NCI-H187 treated with DMSO at 0.1 percent for 48 hours (cell line): ENCODE measurements at places on chromosomes 2 and 18.

- no peak for DNase-seq
These were observed 21.8 kb downstream of the WDR7 start for GRCh38 chr18:56672981-56673380.

DNA sequence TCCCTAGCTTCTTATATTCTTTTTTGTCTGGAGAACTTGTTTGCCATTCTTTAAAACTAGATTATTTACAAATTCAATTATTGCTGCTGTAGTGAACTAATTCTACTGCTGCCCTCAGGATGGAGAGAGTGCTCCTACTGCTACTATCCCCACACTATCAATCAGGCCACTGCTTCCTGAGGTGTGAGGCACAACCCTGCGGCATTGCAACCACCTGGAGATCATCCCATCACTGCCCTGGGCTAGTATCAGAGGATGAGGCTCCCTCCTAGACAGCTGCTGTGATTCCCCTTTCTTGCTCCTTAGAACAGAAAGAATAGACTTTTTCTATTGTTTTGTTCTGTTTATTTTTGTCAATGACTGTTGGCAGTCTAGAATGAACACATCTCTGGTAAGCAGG lies 146.6 kb downstream of the CDH19 start:
- DNase-seq: no peak

GRCh38 chr2:60641811-60642788 lies 88.6 kb upstream of the BCL11A start:
- DNase-seq: no peak

DNA sequence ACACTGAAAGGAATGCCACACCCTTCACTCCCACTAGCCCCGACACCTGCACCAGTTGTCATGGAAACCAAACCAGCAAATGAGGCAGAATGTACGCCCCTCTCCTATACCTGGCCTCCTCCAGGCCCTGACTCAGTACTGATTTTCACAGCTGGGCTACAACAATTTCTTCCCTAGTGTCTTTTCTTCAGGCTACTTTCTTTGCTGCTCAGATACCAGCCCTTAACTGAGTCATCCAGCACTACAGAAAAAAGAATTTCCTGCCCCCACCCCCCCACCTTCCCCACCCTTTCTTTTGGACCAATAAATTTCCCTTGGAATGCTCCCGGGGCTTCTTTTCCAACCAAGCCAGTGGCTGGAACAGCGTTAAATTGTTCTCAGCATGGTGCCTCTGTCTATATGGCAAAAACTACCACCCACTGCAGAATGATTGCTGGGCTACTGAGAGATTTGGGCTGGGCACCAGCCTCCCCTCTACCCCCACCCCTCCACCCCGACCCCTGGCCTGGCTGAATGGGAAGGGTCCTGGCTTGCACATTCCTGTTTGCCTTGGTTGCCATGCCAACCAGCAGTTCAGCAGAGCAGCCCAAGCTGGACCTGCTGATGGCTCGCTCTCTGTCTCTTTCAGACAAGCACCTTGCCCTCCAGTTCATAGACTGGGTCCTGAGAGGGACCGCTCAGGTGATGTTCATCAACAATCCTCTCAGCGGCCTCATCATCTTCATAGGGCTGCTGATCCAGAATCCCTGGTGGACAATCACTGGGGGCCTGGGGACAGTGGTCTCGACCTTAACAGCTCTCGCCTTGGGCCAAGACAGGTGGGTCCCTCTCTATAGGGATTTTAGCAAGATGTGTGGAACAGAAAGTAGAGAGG lies 11.3 kb downstream of the SLC14A2 start:
- no peak for DNase-seq

DNA sequence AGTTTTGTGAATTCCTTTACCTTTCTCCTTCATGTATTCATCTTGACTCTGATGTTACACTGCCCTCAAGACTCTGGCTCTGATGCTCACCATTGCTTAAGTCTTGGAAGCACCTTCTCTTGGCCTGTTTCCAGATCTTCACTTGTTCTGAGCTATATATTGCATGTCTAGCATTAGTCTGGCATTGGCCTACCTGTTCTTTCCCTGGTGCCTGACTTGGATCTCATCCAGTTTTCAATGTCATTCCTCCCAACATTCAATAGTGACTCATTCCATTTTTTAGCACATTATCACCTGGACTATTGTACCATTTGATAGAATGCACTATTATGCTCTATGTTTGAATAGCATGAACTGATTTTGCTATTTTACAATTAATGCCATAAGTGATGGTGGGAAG lies 127.3 kb upstream of the NYAP2 start:
- no peak for DNase-seq

DNA sequence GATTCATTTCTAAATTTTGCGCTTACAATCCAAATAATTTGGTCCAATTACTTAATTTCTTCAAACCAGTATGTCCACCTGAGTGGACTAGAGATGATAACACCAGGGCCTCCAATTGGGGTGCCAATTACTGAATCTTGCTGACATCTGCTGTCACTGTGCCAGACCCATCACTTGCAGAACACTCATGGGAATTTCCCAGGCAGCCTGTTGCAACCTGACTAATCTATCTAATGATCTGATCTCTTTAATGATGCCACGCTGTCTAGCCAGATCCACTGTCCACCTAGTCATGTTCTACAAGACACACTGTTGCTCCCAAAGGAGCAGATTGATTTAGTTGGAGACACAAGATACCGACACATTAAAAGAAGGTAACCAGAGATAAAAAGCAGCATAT lies 11.8 kb upstream of the LRP1B start:
- DNase-seq: no peak

DNA sequence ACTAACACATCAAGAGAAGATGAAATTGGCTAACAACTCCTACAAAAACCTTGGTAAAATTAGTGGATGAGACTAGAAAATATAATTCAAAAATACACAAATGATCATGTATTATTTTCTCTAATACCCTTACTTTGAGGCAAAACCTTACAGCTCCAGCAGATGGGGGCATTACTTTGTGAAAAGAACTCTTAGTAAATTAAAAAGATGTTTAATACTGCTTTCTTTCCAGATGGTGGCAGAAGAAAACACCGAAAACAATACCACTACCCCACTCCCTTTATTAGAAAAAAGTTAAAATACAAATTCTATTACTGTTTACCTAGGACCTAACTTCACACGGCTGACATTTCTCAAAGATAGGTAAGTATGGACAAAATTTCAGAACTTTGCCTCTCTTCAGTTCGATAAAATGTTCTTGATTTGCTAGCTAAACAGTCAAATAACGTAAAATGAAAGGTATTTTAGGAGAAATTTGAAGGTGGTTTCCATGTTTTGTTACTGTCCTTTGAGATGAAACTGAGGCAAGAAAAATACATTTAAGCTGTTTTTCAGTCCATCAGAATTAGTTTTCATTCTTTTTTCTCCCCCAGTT lies 30.6 kb downstream of the ORC4 start:
- no peak for DNase-seq

DNA sequence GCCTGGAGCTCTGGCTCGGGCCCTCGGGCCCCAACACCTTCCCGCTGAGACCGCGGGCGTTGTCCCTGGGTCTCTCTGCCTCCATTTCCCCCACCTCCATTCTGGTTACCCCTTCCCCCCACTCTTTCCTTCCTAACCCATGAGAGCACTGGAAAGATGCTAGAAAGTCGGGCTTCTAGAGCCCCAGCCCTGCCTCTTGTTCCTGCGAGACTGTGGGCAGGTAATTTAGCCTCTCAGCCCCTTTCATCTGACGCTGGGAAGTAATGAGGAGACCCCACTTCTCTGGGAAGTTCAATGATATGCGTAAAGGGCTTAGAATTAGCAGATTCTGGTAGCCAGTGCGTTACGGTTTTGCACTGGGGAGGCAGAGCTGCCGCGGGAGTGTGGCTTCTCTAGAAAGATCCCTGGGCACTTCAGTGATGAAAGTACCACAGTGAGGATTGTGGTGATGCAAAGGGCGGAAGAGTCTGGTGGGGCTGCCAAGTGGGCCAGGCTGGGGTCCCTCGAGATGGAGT lies 16.2 kb upstream of the ECEL1 start:
- DNase-seq: no peak

- no peak for DNase-seq
These were observed 375.5 kb downstream of the PTH2R start for GRCh38 chr2:208782097-208782496.

DNA sequence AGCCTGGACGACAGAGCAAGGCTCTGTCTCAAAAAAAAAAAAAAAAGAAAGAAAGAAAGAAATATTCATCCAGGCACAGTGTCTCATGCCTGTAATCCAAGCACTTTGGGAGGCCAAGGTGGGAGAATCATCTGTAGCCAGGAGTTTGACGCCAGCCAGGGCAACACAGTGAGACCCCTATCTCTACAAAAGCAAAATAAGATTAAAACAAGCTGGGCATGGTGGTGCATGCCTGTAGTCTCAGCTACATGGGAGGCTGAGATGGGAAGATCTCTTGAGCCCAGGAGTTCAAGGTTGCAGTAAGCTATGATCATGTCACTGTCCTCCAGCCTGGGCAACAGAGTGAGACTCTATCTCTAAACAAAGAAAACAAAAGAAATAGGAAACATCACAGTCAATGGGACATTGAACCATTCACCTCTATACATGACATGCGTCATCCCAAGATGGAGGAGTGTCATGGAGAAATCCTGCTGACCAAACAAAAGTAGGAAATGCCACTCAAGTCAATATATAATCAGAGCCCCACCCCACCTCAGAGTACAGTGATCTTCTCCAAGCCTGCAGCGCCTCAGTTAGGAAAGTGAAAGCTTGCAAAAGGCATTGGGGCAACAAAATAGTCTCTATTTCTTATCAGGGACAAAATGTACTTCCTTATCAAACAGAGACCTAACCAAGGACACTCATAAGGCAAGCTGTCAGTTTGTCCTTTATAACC lies 9.8 kb downstream of the FEV start:
- no peak for DNase-seq

GRCh38 chr2:147082850-147083522 lies 761.8 kb upstream of the ACVR2A start:
- DNase-seq: no peak

DNA sequence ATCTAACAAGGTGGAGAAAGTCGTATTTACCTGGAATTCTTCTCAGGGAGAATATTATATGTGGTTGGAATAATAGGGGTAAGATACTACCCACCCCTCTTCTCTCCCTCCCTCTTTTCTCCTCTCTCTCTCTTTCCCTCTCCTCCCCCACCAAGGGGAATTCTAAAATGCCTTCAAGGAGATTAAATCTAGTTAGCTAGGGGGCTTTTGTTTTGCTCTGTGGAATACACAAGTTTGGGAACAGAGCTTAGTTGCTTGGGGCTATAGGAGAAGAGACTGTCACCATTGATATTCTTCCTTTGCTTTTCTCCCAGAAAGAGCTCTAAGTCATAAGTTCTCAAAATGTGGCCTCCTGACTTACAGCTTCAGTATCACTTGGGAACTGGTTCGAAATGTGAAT lies 34.5 kb downstream of the TAF1B start:
- no peak for DNase-seq

- DNase-seq: no peak
These were observed 16.6 kb downstream of the MAP4K4 start for GRCh38 chr2:101714118-101714517.

DNA sequence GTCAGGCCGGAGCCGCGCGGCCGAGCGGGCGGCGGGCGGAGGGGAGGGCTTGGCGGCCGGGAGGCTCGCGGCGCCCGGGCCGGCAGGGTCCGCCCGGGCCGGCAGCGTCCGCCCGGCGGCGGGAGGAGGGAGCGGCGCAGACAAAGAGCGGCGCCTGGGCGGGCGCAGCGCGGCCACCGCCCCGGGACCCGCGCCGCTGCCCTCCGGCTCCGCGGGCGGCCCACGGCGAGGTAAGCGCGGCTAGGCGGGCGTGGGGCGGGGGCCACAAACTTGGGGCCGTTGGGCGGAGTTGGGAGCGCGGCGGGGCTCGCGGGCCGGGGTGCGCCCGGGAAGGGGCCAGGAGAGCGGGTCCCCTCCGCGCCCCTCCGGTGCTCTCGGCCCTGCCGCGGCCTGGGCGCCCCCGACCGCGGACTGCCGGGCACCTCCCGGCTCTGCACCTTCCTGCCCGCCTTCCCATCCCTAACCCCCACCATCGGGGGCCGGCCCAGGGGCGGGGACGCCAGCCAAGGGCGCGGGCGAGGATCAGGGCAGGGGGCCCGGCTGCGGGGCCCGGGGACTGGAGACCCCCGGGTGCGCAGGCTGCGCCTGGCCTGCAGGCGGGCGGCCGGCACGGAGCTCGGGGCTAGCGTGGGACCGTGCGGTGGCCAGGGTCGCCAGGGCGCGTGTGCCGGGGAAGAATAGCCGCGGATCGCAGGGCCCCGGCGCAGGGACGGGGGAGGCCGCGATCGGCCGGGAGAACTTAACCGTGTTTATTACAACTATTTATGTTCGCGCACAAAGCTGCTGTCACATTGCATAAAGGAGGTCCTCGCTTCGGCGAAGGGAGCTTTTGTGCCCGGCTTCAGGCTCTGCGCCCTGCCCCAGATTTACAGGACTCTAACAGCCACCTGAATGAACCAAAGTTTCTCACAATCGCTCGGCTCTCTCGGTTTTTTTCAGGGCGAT lies at the start of gene NCK2:
Gene NCK2, plus strand, starts transcription at position 4 of the 945 bp plus-strand sequence. CDS start 110,152 bp downstream, outside the sequence.
- DNase-seq: no peak

- DNase-seq: no peak
These were observed 235.4 kb downstream of the TXNL1 start for GRCh38 chr18:56402872-56403516.

DNA sequence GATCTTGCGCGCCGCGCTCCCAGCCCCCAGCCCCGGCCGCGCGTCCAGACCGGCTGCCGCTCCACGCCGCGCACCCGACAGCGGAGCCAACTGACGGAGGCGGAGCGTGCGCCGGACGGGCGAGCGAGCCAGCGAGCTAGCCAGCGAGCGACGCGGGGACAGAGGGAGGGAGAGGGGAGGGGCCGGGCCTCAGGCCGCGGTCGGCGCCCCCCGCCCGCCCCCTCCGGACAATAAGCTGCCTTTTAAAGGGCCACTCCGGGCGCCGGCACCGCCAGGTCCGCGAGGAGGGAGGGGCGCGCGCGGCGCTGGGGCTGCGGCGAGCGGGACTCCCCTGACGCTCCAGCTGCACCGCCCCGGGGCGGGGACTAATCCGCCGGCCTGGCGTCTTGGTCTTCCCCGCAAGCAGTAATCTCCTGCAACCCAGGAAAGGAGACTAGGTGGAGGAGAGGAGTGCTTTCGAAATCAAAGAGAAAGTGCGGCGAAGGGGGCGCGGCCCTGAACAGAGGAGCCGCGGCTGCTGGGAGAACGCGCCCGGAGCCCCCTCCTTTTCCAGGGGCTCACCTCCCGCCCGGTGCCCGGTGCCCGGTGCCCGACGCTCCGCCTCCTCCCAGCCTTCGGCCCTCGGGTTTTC lies at the start of gene BIN1:
Gene BIN1, minus strand, starts transcription at position 164 of the 631 bp plus-strand sequence. CDS start 211 bp downstream, outside the sequence.
- DNase-seq: no peak

- DNase-seq: no peak
These were observed 69.9 kb upstream of the SMAD7 start for GRCh38 chr18:49020621-49021021.
